ENCODE measurements at places on chromosomes 4 and X. TPM values are rescaled to one million over a fixed set of nuclear protein-coding genes. Genes with fewer than 3 reads are reported as not detected.
A peak's percentile ranks its signal among the peaks of the same experiment; 100 is the strongest.

DNA sequence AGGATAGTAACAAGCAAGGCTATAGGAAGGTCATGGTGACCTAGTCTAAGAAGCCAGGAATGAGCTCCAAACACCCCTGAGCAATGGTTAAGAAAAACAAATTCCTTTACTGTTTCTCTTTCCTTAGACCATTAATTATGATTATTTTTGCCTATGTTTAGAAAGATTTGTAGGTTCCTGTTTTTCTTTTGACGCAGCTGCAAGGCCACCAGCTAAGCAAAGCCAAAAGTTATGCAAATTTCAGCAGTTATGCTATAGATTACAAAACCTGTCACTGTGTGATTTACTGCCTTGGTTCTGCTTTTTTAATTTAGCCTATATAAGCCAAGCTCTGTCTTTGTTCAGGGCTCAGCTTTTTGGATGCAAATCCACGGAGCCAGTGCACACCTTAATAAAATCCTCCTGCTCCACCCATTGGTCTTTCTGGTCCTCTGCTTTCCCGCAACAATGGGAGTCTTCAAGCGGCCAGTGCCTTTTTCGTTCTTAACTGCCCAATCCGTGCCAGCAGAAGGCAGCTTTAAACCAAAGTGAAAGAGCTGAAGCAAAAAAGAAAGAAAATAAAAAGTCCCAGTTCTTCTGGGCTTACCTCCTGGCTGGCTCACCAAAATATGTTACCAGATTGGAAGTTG lies 1.4 kb upstream of the CEP135 start:
- H3K27ac ChIP-seq: peak overlapping the region; percentile 92
- no peaks in the 10 kb centered on the region for H3K36me3 ChIP-seq
- peaks cover 32% of the 10 kb centered on the region for H3K4me1 ChIP-seq
- peak overlapping the region; percentile 79 for H3K4me3 ChIP-seq
- H3K27me3 ChIP-seq: no peaks in the 10 kb centered on the region
- DNase-seq: peak; percentile 86

DNA sequence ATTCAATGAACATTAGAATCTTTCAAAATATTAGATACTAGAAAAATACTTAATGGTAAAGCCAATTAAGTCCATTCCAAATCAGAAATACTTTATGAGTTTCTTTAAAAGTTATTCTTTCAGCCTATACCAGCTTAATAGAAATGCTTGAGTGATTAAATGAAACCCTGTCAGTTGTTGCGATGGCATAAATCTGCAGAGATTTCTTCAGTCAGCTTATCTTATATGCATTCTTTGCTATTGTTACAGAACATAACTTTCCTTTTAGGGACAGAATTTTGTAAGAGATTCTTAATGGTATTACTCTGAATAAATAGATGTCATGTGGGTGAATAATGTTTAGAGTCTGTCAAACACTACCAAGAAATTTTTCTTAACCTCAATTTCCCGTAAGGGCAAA lies 325.0 kb upstream of the HAND2 start:
- H3K27me3 ChIP-seq: no peaks in the 10 kb centered on the region
- no peak overlapping the region for H3K4me3 ChIP-seq

DNA sequence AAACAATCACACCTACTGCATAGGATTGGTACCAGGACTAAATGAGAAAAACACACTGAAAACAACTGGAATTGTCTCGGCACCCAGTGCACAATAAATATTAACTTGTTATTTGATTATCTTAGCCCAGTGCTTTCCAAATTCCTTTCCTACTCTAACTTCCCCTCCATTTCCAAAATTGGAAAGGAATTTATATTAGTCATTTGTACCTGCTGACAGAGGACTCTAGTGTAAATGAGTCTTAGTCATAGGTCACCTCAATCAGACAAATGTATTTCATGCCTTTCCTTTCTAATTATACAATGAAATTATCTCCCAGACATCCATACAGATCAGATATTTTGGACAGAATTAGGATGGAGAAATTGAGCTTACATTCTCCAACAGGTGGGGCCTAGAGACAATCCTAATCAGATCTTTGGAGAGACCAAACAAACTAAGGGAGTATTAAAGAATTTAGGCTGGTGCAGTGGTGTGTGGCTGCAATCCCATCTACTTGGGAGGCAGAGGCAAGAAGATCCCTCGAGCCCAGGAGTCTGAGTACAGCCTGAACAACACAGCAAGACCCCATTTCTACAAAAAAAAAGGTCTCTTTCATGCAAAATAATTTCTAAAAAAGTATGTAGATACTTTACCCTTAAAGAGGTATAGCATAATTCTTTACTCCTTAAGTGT lies 10.1 kb downstream of the SH3D19 start:
- H3K27me3 ChIP-seq: no peaks in the 10 kb centered on the region
- H3K36me3 ChIP-seq: no peaks in the 10 kb centered on the region
- no peak overlapping the region for H3K4me3 ChIP-seq
- DNase-seq: no peak

DNA sequence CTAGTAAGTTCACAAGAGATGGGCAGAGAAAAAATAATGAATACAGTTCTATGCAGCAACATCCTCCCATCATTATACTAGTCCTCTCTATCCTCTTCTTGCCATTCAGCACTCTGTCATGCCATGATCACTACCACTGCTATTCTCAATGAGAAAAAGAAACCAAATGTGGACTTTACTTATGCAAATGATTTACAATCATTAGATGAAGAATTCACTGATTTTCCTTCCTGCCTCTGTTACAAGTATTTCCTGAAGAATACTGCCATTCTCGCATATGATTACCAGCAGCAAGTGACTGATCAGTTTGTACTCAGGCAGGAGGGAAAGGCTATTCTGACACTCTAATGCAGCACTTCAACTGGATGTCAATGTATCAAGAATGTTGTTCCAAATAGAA lies 50.3 kb downstream of the WDFY3 start:
- H3K27me3 ChIP-seq: no peaks in the 10 kb centered on the region
- no peak overlapping the region for H3K27ac ChIP-seq
- DNase-seq: no peak
- peaks cover 17% of the 10 kb centered on the region for H3K36me3 ChIP-seq
- H3K4me3 ChIP-seq: no peak overlapping the region

DNA sequence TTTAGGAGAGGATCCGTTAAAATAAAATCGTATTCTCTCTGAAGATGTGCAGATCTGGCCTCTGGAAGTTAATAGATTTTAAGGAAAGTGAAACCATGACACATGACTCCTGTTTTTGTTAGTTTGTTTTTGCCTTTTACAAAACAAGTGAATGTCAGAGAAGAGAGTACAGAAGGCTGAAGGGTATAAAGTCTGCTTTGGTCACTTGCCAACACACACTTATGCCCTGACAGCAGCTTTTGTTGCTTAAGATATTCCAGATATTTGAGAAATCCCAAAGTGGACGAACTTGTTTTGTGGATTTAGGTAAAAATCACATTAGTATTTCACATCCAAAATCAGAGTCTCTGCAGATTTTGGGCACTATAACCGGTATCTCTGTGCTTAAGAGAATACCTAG lies 192.4 kb upstream of the RASGEF1B start:
- H3K4me3 ChIP-seq: no peak overlapping the region
- no peaks in the 10 kb centered on the region for H3K27me3 ChIP-seq
- no peak overlapping the region for H3K27ac ChIP-seq
- no peaks in the 10 kb centered on the region for H3K4me1 ChIP-seq

GRCh38 chr4:84498935-84499623 lies at the start of gene NKX6-1:
NKX6-1 (minus strand) TSS chr4:84499292; CDS start chr4:84498228, 1,064 bp downstream.
- H3K4me3 ChIP-seq: peak within 1 kb of the TSS; percentile 21
- no peak within 1 kb of the TSS for H3K27ac ChIP-seq
- H3K4me1 ChIP-seq: peaks cover 36% of the 10 kb centered on the region
- H3K36me3 ChIP-seq: no peaks in the 10 kb centered on the region
- DNase-seq: peak; percentile 44

The CACNA1F gene
- polyA plus RNA-seq: not detected

DNA sequence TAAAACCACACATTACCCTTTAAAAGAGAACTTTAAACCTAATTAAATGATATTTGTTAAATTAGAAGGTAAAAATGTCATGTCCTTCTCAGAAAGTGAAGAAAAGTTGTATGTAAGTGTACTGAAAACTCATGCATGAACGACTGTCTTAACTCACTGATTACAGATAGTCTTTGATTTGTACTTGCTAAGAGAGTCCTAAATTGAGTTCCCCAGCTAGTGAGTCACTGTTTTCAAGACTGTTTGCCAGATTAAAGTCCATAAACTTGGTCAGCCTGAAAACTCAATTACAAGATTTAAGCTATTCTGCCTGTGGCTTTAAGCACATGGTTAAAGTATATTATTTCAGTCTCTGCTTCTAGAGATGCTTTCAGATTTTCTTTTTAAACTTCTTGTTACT lies 124.9 kb upstream of the ZCCHC13 start:
- H3K27me3 ChIP-seq: no peaks in the 10 kb centered on the region
- DNase-seq: no peak
- H3K27ac ChIP-seq: no peak overlapping the region
- no peak overlapping the region for H3K4me3 ChIP-seq
- H3K4me1 ChIP-seq: no peaks in the 10 kb centered on the region

- DNase-seq: no peak
- H3K36me3 ChIP-seq: no peaks in the 10 kb centered on the region
- no peak overlapping the region for H3K27ac ChIP-seq
- H3K4me3 ChIP-seq: no peak overlapping the region
- H3K27me3 ChIP-seq: peaks cover 2% of the 10 kb centered on the region
Measured at GRCh38 chr4:94447754-94448411, 3.9 kb upstream of the PDLIM5 start.

The AFP gene
- not detected for polyA plus RNA-seq

DNA sequence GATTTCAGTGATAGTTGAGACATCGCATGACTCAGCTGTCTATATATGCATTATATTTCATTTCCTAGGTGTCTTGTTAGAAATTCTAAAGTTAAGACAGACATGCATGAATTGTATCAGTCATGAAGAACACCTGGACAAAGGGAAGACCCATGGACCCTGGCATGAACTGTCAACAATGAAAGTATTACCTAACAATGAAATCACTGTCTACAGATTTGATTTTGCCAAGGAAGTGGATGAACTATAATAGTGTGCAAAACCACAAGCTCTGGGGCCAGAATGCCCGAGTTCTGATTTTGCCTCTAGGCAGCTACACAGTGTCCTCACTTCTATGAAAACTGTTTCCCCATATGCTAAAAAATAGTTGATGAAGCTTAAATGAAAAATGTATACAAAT lies 386.1 kb downstream of the NLGN4X start:
- no peak overlapping the region for H3K27ac ChIP-seq
- no peaks in the 10 kb centered on the region for H3K4me1 ChIP-seq
- no peaks in the 10 kb centered on the region for H3K27me3 ChIP-seq
- H3K36me3 ChIP-seq: no peaks in the 10 kb centered on the region
- no peak overlapping the region for H3K4me3 ChIP-seq

DNA sequence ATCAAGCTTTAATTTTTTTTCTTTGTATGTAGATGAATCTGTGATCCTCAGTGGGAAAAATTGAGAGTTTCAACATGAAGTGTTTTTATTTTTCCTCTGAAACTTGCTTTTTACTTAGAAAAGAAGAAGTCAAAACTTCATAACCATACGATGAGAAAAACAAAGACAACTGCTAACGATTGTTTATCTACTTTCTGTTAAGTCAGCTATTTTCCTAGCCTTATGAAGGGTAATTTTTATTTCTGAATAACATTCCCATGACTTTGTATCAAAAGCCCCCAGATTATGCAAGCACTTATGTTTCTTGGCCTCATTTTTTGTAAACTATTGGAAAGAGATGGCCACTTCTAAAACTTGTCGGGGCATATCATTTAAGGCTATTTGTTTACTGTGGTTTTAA lies 645.1 kb upstream of the PRKX start:
- no peak overlapping the region for H3K27ac ChIP-seq
- DNase-seq: no peak
- H3K27me3 ChIP-seq: no peaks in the 10 kb centered on the region
- no peak overlapping the region for H3K4me3 ChIP-seq
- no peaks in the 10 kb centered on the region for H3K36me3 ChIP-seq

GRCh38 chr4:132504438-132504837 lies 644.7 kb upstream of the PCDH10 start:
- no peak for DNase-seq
- H3K4me3 ChIP-seq: no peak overlapping the region
- H3K4me1 ChIP-seq: no peaks in the 10 kb centered on the region
- H3K27me3 ChIP-seq: no peaks in the 10 kb centered on the region
- H3K36me3 ChIP-seq: no peaks in the 10 kb centered on the region
- H3K27ac ChIP-seq: no peak overlapping the region

DNA sequence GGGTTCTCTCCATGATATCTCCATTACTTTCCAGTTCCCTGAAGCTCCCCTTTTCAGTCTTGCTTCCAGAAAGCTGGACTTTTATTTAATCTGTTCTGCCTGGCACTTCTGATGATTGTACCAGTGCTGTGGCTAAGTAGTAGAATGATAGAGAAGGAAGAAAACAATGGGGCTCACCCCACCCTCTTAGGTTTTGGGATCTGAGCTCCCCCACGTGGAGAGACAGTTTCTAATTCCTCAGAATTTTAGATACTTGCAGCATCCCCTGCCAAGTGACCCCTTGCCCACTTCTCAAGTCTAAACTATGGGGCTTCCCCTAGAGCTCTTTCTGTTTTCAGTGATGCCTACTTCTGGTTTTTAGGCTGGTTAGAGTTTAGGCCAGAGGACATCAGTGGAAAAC lies 73.9 kb downstream of the GC start:
- H3K4me1 ChIP-seq: no peaks in the 10 kb centered on the region
- no peak overlapping the region for H3K27ac ChIP-seq
- H3K27me3 ChIP-seq: no peaks in the 10 kb centered on the region
- DNase-seq: no peak
- H3K36me3 ChIP-seq: no peaks in the 10 kb centered on the region

GRCh38 chrX:39260965-39261364 lies 459.7 kb downstream of the MID1IP1 start:
- no peaks in the 10 kb centered on the region for H3K4me1 ChIP-seq
- H3K4me3 ChIP-seq: no peak overlapping the region
- H3K27me3 ChIP-seq: no peaks in the 10 kb centered on the region
- DNase-seq: no peak
- H3K27ac ChIP-seq: no peak overlapping the region

The UBA1 gene
- 150 TPM for polyA plus RNA-seq

DNA sequence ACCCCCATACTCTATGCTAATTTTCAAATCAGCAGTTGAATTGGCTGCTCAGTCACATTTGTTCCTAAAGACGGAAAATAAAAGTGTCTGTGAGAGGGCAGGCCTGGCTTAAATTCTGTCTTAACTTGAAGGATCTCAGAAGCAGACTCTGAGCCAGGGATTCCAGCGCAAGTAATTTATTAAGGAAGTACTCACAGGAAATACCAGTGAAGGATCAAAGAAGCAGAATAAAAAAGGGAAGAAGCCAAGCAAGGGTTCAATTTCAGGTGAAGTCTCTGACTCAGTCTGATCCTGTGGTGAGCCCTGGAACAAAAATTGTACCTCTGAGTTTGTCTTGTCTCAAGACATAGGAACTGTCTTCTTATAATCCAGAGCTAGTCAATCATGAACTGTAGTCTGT lies 52.2 kb downstream of the IL1RAPL1 start:
- H3K27me3 ChIP-seq: no peaks in the 10 kb centered on the region
- no peak overlapping the region for H3K27ac ChIP-seq
- H3K36me3 ChIP-seq: no peaks in the 10 kb centered on the region
- no peak for DNase-seq

The ATXN3L gene
- polyA plus RNA-seq: not detected

The HAND2 gene
- polyA plus RNA-seq: not detected

DNA sequence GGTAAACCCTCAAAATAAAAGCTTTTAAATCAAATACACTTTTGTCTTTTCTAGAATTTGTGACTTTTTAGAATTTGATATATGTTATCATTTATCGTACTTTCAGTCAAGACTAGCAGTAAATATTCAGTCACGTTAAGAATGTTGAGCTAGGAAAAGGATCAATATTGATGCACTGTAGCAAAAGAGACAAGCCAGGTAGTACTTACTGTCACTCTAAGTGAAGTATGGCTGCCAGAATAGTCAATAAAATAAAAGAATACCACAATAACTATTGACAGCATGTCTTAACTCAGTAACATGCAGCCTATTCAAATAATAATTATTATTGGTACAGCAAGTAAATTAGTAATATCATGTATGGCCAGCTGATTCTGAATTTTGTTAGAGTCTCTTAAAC lies 43.6 kb upstream of the GPRIN3 start:
- DNase-seq: no peak
- H3K4me3 ChIP-seq: no peak overlapping the region
- no peaks in the 10 kb centered on the region for H3K4me1 ChIP-seq
- H3K27me3 ChIP-seq: no peaks in the 10 kb centered on the region

All from CD14-positive monocyte (primary cell).